ENCODE measurements at places on chromosomes 4 and X.
A peak's percentile ranks its signal among the peaks of the same experiment; 100 is the strongest.

DNA sequence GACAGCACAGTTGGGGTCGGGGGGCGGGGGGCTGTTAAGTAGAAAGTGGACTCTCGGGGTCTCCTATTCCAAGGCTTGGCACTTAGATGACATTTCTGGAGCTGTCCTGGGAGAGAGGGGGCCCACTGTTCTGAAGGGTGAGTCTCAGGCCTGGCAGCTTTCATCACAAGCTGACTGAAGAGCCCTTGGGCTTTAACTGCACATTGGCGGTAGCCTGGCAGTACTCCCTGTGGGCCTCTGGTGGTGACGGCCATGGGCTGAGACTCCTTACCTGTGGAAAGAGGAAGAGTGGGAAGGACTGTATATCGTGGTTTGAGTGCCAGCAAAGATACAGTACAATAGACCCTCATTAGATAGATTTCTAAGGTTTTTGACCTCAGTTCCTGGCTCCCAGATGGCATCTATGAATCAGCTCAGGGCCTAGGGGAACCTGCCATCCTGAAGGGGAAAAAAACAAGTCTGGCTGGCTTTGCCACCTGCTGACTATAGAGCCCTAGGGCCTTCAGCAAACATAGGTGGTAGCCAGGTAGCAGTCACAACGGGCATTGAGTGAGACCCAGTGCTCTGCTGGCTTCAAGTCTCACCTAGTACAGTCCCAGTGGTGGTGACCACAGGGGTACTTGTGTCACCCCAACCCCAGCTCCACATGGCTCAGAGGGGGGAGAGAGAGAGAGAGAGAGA, 87.9 kb downstream of the ANKRD17 start:
- no peak for DNase-seq

- DNase-seq = no peak
Observed at GRCh38 chr4:81954271-81954670, 419.5 kb downstream of the HNRNPD start.

GRCh38 chr4:105158837-105159236, 12.2 kb downstream of the TET2 start:
- DNase-seq = no peak

DNA sequence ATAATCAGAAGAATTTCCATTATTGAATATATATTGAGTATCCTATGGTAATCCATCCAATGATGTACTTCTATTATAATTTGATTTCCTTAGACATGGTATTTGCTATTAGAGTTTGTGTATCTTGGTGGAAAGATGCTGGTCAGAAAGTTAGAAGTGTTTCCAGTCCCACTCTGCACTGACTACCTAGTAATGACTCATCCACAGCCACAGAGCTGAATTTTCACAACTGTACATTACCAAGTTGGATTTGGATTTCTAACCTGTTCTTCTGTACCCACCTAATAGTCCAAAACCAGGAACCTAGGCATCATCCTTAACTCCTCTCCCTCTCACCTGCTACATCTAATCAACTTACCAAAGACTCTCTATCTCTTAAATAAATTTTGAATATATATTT, 145.4 kb downstream of the REELD1 start:
- no peak for DNase-seq

DNA sequence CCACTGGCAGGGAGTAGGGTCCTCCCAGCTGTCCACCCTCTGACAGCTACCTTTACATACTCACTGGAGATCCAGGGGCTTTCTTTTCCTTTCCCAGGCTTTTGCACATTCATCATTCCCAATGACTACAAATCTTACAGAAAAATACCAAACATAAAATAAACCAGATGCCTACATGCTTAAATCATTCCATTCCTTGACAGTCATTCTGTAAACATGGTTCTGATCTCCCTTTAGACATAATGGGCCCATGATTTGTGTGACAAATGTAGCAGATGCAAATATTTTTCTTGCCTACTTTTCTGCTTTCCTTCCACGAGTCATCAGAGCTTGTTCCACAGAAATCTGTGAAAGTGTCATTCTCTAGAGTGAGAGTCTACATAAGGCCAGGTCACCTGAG, 207.0 kb downstream of the IDS start:
- no peak for DNase-seq

- peak; percentile 5 for DNase-seq
Observed at GRCh38 chrX:111270339-111270738, at the start of gene CAPN6. Gene CAPN6, minus strand, starts transcription at chrX:111270483. Its CDS starts 6,547 bp downstream, at chrX:111263936.

DNA sequence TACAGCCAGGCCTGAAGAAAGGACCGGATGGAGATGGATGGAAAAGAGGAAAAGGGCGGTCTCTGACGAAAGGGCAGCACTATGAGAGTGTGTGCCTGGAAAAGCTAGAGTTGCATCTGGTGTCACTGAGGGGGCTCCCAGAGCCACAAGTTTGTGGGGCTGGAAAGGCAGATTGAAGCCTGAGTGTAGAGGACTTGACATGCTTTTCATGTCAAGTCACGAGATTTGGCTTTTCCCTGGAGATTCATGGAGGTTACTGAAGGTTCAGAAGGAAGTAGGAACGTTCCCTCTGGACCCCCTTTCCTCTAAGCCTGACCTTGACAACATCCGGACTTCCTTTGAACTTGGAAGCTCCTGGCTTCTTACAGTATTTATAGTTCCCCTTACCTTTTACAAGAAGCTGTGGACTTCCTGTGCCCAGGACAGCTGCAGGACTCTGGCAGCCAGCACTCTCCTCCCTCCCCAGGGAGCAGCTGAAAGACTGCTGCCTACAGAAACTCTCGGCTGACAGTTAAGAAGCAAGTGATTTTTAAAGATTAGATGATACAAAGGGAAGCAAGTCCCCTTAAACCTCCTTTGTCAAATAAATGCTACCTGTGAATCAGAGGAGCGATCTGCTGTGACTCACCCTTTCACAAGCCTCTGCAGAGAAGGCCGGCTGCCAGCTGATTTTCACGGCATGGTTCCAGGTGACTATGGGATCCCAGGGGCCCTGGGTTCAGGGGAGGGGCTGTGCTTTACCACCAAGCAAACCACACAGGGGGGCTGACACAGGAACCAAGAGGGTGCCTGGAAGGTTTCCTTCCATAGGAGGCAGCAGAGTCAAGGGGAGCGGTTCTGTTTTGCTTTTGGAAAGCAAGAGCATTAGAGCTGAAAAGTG, 72.9 kb upstream of the STIM2 start:
- DNase-seq = peak; percentile 76

DNA sequence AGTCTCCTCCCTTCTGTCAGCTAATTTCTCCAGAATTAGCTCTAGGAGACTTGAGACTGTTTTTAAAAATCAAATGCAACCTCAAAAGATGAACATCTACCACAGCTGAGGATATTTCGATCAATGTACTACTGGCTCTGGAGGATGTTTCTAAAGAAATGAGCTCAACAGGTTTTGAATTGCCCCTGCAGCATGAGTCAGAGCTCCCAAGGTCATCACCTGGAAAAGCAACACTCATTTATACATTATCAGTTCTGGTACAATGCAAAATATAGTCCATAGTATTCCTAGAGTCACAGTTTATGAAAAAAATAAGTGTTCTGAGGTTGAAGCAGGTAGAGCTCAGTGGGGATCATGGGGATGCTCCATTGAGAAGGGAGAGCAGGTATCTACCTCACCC, 50.8 kb upstream of the MCF2 start:
- no peak for DNase-seq

DNA sequence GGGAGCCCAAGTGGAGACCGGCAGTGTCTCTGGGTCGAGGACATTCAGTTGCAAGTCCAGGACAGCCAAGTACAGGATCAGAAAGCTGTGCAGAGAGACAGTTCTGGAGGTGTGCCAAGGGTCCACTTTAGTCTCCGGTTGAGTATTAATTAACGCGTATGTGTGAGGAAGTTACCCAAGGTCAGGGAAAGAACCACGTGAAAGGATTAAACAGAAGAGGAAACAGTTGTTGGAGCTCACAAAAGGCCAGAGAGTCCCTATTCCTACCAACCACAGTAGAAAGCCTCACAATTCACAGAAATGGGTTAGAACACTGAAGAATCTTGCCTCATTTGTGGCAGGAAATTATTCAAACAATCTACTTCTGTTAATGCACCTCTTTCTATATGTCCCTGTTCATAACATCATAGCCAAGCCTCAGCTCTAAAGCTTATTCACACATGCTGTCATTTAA, 17.9 kb upstream of the NSUN7 start:
- DNase-seq = peak; percentile 23

DNA sequence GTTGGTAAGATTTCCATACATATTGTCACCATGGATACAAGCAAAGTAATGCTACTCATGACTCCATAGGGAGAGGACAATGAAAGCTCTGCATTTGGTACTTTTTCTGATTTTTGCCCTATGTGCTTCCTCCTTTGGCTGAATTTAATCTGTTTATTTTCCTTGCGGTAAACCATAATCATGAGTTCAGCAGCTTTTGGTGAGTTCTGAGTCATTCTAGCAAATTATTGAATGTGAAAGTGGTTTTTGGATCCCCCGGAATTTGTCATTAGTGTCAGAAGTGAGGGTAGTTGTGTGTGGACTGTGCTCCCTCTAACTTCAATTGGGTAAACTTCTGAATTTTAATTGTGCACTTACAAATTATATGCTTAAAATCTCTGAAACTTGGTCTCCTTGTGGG, 170.3 kb downstream of the MOSPD2 start:
- no peak for DNase-seq

DNA sequence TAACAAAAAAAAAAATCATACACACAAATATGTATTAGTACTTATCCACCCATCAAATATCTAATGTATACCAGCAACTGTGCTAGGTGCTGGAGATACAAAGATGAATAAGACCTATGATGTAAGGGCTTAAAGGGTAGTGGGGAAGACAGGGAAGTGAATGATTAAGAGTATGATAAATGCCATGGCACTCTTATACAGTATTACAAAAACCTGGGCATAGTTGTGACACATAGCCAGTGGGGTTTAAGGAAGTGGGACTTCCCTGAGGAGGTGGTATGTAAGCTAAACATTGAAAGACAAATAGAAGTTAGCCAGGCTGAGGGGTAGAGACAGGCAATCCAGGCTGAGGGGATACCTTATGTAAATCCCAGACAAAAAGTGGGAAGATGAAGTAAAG, 23.5 kb downstream of the CHM start:
- DNase-seq = no peak

All from astrocyte of the hippocampus (primary cell).